ENCODE measurements at places on chromosomes 6 and 20.

- no peak for DNase-seq
These were observed 509.3 kb upstream of the MAN1A1 start for GRCh38 chr6:119858901-119859300.

DNA sequence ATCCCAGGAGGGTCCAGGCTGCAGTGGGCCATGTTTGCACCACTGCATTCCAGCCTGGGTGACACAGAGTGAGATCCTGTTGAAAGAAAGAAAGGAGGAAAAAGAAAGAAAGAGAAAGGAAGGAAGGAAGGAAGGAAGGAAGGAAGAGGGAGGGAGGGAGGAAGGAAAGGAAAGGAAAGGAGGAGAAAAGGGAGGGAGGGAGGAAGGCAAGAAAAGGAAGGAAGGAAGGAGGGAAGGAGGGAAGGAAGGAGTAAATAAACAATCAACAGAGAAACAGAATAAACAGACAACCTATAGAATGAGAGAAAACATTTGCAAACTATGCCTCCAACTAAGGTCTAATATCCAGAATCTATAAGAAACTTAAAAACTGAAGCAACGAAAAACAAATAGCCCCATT lies 11.6 kb upstream of the PHACTR1 start:
- DNase-seq: no peak

- no peak for DNase-seq
These were observed 27.9 kb downstream of the ELMO2 start for GRCh38 chr20:46378412-46379009.

- DNase-seq: no peak
These were observed 101.5 kb upstream of the ISM1 start for GRCh38 chr20:13119583-13119982.
